G401 (cell line): ENCODE measurements at places on chromosomes 5 and 9.

- DNase-seq = no peak
Measured at GRCh38 chr5:105475401-105475800, 1912.8 kb upstream of the NUDT12 start.

DNA sequence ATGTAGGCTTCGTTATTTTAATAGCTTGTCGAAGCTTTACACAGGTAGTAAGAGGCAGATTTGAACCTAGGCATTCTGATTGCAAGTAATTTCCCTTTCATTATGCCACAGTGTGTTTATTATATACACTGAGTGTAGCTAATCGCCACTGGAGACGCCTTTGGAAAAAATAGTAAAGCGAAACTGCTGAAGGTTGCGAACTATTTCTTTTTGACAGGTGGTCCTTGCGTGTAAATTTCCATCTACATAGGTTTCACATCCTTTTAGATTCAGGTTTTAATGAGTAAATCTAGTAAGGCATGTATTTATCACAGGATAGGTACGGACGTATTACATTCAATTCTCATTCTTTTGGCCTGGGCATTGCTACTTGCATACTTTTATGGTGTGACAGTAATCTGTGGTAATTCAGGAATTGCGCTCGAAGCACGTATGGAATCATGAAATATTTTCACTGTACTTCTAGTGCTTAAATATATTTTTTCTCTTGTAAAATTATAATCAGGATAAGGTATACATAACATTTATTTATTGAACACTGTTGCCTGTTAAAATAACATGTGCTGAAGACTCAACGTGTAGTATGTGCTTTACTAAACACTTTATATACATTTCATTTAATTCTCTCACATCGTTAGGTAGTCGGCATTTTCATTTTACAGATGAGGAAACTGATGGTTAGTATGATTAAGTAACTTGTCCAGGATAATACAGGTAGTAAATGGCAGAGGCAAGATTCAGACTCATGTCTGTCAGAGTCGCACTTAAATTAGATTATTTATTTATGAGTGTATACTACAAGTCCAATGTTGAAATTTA, 1.8 kb downstream of the MARCHF6 start:
- DNase-seq = no peak

DNA sequence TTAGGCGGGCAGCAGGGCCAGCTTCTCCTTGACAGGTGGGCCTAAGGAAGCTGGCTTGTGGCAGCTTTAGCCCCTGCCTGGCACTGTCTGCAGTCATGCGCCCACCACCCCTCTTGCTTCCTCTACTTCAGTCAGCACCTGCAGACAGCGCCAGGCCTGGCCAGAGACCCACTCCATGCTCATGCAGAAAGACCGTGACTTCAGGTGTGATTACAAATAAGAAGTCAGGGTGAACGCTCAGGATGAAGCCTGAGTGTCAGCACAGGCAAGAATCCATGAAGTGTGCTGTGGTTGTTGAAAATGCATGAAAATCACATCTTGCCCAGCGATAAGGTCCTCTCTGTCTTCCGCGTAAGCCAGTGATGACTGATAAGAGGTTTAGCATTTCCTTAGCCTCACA, 3.4 kb downstream of the CSF2 start:
- DNase-seq = no peak

GRCh38 chr9:76707510-76707909, 56.7 kb upstream of the PCA3 start:
- no peak for DNase-seq

DNA sequence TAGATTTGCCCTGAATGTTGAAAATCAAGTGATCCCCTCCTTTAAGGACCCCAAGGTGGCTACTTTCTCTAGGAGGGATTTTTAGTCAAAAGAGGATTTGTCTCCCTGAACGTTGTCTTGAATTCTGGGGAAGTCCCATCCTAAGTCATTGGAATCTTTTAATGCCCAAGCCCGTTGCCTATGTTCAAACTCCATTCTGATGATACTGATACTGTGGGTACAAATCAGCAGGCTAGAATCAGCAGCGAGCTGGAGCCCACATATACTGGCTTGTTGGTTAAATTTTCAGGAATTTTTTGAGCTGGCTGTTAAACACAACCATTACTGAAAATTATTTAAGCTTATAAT, 22.4 kb upstream of the TNFSF15 start:
- DNase-seq = no peak

- DNase-seq = no peak
Measured at GRCh38 chr9:116870566-116870965, 183.5 kb downstream of the TRIM32 start.

- DNase-seq = no peak
Measured at GRCh38 chr5:7925961-7926695, 57.2 kb downstream of the MTRR start.

DNA sequence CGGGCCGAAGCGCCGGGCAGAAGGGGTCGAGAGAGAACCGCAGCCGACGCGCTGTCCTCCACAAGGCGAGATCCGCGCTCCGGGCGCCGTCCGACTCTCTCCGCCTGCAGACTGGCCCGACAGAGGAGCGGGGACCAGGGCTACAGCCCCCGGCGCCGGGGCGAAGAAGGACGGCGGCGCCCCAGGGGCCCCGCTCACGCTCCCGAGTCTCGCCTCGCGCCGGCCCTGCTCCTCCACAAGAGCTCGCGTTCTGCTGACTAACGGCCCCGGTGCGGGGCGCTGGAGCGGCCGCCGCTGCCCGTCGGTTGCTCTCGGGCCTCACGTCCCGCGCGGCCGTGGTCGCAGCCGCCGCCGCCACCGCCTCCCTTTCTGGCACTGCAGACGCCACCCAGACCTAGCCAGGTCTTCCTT, 338 bp downstream of the ABHD17B start:
- no peak for DNase-seq

DNA sequence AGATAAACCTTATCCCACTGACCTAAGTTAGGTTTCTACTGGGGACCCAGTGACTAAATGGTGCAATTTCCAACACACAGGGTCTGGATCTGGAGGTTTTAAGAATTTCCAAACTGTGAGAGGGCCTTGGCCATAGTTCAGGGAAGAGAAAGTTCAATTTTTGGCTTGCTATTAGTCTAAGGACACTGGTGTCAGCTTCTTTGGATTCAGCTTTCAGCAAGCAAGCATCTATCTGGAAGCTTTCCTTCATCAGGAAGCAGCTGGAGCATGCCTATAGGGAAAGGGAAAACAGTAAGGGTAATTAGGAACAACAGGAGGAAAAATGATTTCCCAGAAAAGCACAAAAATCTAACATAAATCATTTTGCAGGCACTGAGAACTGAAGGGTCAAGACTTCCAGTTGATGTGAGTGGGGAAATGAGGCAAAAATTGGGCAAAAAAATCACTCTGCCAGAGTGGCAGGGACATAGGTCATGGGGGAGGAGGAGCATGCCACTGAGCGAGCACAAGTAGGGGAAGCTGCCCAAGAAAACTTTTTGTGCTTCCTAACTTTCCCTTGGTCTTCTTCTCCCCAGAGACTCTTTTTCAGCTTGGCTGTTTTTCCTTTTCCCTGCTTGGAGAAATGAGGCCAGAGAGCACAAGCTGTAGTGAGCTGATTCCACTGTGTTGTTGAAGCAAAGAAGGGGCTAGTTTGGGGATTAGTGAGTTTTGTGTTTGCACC, 299.6 kb downstream of the FGF10 start:
- no peak for DNase-seq

GRCh38 chr9:134386951-134387831, 60.9 kb downstream of the RXRA start:
- peak; percentile 94 for DNase-seq
